ENCODE measurements at places on chromosomes 7 and 10.
A peak's percentile ranks its signal among the peaks of the same experiment; 100 is the strongest.

DNA sequence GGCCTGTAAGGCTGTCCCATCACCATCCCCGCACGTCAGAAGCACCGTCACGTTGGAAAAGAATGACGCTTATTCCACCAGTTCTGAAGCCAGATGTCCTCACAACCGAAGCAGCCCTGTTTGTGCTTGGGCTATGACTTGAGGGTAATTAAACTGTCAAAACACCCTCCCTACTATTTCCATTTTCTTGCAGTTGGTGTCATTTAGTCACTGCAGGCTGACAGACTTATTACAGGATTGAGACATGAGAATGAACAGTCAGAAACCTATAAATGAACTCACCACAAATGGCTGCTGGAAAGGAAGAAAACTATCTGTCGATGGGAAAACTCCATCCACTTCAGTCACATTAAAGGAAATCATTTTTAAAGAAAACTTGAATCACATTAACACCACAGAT, 85.3 kb downstream of the VOPP1 start:
- no peak for DNase-seq

- peak; percentile 91 for DNase-seq
These were observed 305.9 kb upstream of the MGMT start for GRCh38 chr10:129161150-129161549.

DNA sequence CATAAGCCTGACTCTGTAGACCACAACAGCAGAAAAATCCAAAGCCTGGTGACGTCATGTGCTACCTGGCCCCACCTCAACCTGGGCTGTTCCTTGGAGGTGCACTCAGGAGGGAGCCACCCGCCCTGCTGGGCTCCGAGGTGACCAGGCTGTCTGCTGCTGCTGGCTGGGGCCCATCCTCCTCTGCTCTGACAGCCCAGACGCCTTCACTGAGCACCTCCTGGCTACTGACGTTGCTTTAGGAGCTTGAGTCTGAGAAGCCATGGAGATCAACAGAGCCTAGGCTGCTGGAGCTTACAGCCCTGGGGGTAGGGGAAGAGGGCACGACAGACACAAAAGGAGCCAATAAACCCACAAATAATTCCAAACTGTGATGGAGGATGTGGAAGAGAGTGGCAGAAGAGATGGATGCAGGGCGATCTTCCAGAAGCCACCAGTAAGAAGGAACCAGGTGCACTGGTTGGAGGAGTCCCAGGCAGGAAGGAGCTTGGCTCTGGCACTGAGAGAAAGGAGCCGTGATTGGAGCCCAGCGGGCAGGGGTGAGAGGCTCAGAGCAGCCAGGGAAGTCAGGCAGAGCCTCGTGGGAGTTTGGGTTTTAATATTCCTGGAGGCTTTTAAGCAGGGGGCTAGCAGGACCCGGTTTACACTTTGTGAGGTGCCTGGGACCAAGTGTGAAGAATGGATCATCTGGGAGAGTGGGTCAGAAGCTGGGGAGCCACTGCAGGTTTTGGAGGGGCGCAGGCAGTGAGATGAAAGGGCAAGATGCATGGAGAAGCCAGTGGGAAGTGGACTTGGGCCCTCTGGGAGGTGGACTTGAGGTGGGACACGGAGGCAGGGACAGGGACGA, 1.7 kb upstream of the PTPRE start:
- DNase-seq = no peak

DNA sequence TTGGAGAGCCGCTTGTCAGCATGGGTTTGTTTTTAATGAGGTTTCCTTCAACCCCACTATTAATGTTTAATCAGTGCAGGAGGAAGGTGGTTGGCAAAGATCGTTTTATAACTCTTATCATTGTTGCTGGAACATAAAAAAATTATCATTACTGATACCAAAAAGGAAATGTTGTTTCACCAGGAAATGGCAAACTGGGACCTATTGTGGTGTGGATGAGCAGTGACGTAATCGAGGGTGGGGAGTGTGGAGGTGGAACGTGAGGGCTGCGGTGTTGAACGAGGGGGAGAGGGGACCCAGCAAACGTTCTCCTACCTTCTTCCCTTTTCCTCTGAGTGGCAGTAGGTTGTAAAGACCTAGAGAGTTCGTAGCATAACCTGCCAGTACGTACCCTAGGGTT, 71.9 kb upstream of the TOMM7 start:
- no peak for DNase-seq

- DNase-seq = peak; percentile 54
These were observed 146.8 kb downstream of the CALN1 start for GRCh38 chr7:72265071-72265904.

GRCh38 chr10:113100281-113100680, 150.2 kb downstream of the TCF7L2 start:
- no peak for DNase-seq

- no peak for DNase-seq
These were observed 13.2 kb downstream of the PDGFA start for GRCh38 chr7:506391-506831.

GRCh38 chr10:130439766-130440165, 303.6 kb downstream of the GLRX3 start:
- no peak for DNase-seq

GRCh38 chr7:112025556-112025955, 180.6 kb downstream of the DOCK4 start:
- DNase-seq = no peak

DNA sequence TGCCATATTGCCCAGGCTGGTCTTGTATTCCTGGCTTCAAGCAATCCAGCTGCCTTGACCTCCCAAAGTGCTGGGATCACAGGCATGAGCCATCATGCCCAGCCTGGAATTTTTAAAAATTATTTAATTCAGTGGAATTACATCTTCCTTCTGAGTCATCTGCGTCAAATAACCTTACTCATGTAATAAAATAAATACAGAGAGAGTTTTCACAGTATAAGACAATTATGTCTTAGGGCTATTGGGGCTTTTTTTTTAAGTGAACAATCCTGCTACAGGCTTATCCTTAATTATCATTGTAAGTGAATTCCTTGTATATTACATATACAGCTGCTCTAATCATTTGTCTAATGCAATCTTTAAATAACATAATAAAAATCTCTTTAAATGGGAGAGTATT, 108.3 kb downstream of the MAPK8 start:
- DNase-seq = no peak

DNA sequence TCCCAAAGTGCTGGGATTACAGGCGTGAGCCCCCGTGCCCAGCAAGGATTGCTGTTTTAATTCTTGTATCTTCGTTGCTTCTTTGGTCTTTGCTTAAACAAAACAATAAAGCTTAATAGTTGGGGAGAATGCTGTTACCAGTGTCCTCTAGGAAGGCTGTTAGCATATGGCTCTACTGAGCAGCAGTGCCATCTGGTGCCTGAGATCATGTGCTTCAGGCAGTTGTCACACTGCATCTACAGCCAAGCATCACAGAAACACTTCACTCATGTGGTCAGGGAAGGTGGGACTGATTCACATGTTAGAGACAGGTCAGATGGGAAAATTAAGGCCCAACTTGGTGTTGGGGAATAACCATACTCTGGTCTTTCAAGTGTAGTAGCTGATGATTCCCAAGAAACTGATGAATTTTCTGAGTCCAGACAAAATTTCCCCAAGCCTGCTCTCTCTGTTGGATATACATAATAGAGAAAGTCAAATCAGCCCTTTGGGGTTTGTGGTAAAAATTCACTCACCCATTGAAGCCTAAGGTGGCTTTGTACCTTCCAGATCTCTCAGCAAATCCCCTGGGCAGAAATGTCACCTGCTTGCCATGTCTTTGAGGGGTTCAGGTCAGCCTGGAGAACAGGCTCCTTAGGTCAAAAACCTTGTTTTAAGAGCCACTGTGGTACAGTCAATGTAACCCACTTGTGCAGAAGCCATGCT, 28.4 kb downstream of the UBE2D4 start:
- DNase-seq = peak; percentile 79

DNA sequence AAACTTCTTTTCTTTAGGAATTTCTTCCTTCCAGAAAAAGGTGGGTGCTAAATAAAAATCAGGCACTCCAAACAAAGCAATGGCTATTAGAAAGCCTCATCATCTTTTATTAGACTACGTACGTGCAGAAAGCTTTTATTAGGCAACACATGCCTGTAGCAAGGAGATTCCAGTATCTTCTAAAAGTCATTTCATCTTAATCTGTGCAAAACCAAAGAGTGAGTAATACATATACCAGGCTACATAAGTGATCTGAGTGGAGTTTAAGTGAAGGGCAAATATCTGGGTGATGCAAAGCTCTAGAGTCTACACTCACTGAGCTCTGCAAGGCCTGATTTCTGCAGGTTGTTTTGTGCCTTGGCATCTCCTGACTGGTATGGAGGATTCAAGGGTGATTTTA, 231.7 kb downstream of the ELMO1 start:
- DNase-seq = no peak

GRCh38 chr7:99140813-99141212, 3.1 kb downstream of the SMURF1 start:
- DNase-seq = no peak

DNA sequence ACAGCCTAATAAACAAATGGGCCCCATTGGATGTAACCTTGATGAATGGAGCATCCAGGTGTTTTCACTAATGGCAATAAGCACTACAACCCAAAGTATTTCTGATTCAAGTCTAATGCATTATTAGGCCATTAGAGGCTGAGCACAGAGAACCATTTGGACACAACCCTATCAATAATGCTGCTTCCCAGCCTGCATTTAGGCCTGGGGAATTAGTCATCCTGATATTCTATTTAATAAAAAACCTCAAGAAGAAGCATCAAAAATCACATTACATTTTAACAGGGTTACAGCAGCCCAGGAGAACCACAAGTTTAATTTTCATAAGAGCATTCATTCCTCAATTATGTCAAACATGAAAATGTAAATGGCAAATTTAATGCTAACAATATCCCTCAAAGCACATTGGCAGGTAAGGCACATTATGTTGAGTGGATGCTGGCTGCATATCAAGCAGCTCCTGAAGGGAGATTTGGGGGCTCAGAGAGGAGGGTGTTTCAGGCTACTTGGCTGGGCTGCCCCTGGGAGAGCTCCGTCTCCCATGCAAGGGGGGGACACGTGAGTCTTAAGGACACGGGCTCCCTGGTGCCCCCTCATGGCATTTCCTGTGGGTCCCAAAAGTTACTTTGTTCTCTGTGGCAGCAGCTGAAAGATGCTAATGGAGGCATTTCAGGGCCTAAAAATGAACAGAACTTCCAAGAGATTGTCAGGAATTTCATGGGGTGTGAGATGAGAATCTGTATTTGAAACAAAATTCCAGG, 143.4 kb downstream of the HERPUD2 start:
- DNase-seq = peak; percentile 41

DNA sequence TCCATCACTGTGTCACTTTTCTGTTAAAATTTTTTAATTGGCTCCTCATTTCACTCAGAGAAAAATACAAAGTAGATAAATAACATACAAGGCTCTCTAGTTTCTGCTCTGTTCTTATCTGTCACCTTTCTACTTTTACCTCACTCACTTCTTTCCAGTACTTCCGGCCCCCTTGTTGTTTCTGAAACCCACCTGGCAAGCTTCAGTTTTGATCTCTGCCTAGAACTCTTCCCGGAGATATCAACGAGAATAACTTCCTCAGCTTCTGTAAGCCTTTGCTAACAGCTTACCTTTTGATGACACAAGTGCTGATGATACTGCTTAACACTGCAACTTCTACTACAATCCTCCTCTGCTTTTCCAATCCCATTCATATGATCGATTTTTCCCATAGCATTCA, 566.2 kb downstream of the PCDH15 start:
- no peak for DNase-seq

GRCh38 chr7:47332681-47333553, 249.0 kb downstream of the TNS3 start:
- DNase-seq = no peak

- no peak for DNase-seq
These were observed 257.1 kb upstream of the PITRM1 start for GRCh38 chr10:3429676-3430075.

- DNase-seq = peak; percentile 84
These were observed 988 bp upstream of the EN2 start for GRCh38 chr7:155456738-155457543.

DNA sequence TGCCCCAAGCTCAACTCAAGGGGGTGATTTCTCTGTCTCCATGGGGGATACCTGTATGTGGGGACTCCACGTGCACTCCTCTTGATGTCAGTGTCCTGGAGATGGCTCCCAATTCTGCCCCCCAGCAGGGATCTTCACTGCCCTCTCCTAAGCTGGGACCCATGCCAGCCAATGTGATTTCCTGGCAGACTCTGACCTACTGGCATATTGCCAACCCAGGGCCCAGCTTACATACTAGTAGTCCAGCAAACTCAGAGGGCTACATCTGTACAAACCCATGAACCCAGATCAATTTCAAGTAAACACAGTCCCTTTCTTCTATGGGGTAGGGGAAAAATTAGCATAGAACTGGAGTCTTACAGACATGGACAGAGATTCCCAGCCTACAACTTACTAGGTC, 26.2 kb upstream of the BMPR1A start:
- DNase-seq = no peak

DNA sequence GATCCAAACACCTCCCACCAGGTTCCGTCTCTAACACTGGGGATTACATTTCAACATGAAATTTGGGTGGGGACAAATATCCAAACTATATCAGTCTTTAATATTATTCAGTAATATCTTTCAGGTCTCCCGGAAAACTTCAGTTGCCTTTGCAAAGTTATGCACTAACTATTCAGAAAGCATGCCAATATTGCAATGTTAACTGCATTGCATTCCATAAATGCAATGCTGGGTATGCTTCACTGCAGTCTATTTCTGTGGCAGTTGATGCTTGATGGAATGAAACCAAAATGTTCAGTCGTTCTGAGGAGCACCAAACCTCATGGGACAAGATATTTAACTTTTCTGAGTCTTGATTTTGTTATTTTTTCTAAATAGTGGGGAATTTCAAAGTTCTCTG, 147.5 kb downstream of the SLC16A9 start:
- no peak for DNase-seq

GRCh38 chr10:50582766-50583762, 40.7 kb downstream of the SGMS1 start:
- DNase-seq = no peak

- no peak for DNase-seq
These were observed 12.4 kb upstream of the ARHGAP12 start for GRCh38 chr10:31940839-31941653.

DNA sequence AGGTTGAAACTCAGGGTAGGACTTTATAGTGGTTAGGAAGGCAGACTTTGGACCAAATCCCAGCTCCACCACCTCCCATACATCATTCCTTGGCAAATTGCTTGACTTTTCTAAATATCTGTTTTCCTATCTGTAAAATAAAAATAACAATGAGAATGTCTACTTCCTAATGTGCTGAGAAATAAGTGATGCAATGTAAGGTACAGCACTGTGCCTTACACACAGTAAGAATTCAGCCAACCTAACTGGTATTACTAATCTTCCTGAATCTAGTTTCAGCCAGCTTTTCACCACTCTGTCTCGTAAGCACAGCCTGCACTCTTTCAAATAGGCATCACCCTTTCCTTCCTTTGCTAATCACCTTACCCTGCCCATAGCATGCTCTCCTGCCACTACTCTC, 9.7 kb downstream of the PRLHR start:
- no peak for DNase-seq

- DNase-seq = no peak
These were observed 2.7 kb downstream of the GOT1 start for GRCh38 chr10:99427566-99428190.

GRCh38 chr10:62761115-62761514, 43.4 kb upstream of the ADO start:
- peak; percentile 15 for DNase-seq

Data from GM23338 (cell line).